ENCODE measurements at places on chromosomes 7 and 10.

- DNase-seq, result no peak
These were observed 7.4 kb downstream of the PRPS1L1 start for GRCh38 chr7:18020138-18020715.

- DNase-seq, result no peak
These were observed 91.1 kb upstream of the DDC start for GRCh38 chr7:50656141-50656895.

- DNase-seq, result no peak
These were observed at the start of gene SYCE1 for GRCh38 chr10:133565441-133566294. SYCE1 (minus strand) TSS chr10:133565583; CDS start chr10:133565529, 54 bp downstream.

DNA sequence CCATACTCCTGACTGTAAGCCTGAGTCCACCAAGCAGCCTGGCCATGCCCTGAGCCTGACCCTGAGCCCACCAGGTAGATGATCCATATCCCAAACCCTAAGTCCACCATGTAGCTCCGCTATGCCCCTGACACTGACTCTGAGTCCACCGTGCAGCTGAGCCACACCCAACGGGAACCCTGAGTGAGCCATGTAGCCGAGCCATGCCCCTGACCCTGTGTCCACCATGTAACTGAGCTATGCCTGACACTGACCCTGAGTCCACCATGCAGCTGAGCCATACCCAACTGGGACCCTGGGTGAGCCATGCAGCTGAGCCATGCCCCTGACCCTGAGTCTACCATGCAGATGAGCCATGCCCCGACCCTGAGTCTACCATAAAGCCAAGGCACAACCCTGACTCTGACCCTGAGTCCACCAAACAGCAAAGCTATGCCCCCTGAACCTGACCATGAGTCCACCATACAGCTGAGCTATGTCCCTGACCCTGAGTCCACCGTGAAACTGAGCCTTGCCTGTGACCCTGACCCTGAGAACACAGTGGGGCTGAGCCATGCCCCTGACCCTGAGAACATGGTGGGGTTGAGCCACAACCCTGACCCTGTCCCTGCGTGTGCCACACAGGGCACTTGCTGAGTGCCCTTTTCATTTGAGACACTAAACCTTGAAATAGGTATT lies 299.8 kb downstream of the TNS3 start:
- DNase-seq, result no peak

DNA sequence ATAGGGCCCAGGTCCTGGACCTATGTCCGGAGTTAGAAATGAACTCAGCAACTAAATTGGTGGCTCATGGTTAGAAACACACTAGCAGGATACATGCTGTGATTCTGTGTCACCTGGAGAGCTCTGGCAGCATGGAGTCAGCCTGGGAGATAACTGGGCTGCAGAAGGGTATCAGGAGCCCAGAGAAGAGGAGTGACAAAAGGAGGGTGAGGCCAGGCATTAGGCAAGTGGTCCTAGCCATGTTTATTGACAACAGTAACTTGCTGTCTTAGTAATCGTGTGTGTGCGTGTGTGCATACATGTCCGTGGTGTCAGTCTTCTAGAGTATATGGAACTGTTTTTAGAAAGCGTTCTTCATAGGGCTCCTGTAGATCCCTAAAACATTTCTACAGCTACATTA lies 157.5 kb upstream of the PHYHIPL start:
- DNase-seq, result no peak

GRCh38 chr10:119651514-119652360 lies 557 bp downstream of the BAG3 start:
- no peak for DNase-seq

DNA sequence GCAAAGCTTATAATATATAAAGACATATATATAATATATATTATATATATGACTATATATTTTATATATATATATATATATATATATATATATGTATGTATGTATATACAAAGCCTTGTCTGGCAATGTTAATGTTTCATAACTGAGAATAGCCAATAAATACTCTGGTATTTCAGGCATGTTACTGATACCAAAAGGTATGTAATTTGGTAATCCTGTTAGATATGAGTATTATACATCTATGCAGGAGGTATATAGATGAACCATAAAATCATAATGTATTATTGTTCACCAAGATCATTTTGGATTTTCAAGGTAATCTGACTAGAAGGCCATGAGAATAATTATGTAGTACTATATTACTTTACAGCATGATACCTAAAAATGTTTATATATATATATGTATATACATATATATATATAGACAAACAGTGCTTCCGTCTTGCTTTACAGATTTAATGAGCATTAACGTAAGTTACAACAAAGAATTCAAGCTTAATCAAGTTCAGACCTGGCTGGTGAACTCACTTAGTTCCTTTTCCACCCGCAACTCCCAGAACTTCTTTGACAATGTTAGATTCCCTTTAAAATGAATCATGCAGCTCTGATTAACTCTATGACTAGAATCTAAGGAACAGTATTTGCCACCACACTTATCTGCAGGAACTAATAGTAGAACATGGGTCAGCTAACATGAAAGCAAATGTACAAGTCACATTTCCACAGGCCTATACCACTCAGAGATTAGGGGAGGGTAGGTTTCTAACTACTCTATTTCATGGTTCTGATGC lies 82.7 kb downstream of the SLC25A13 start:
- no peak for DNase-seq

- no peak for DNase-seq
These were observed 103.8 kb upstream of the APBB1IP start for GRCh38 chr10:26334232-26334931.

DNA sequence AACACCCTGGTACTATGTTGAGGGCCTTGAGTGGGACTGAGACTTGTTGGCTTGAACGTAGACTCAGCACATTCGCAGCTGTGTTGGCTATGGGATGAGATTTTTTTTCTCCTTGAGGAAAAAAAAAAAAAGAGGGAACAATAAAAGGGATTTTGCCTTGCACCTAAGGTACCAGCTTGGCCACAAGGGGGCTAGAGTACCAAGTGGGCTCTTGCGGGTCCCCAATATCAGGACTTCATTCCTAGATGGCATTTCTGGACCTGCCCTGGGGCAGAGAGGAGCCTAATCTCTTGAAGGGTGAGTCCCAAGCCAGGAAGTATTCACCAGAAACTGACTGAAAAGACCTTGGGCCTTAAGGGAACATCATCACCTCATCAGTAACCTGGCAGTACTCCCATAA lies 1083.6 kb upstream of the PHF14 start:
- DNase-seq, result no peak

- no peak for DNase-seq
These were observed 118.5 kb upstream of the DIP2C start for GRCh38 chr10:807958-808353.

GRCh38 chr7:80439894-80440821 lies 71.7 kb downstream of the GNAT3 start:
- DNase-seq, result no peak

DNA sequence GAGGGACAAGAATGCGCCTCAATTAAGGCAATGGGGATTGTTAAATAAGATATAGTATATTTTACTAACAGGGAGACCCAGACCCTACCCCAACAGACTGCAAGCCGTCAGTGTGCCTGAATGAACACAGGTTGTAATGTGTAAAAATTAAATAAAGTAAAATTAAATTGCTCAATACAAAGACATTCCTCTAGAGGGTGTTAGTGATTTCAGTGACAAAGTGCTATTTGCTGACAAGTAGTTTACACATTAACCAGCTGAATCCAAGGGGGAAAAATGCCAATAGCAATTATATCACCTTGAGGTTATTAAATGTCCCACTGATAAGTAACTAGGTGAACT lies 110.5 kb downstream of the EBF3 start:
- DNase-seq, result no peak

- DNase-seq, result no peak
These were observed 41.6 kb upstream of the RASGEF1A start for GRCh38 chr10:43308515-43308914.

GRCh38 chr7:70325509-70326101 lies 727.3 kb downstream of the AUTS2 start:
- DNase-seq, result no peak

DNA sequence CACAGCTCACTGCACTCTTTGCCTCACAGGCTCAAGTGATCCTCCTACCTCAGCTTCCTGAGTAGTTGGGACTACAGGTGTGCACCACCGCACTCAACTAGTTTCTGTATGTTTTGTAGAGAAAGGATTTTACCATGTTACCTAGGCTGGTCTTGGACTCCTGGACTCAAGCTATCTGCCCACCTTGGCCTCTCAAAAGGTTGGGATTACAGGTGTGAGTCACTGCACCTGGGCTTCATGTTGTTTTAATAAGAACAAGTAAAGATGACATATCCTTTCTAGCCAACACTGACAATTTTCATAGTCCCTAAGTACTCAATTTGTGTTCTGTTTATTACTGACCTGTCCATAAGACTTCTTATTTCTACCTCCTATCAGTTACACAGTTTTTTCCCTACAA lies 16.8 kb downstream of the SEMA3C start:
- no peak for DNase-seq

- DNase-seq, result no peak
These were observed 71.9 kb downstream of the NT5C2 start for GRCh38 chr10:103120977-103121735.

GRCh38 chr7:136359333-136359903 lies 382.3 kb upstream of the MTPN start:
- no peak for DNase-seq

GRCh38 chr7:37195388-37195787 lies 253.3 kb downstream of the ELMO1 start:
- DNase-seq, result no peak
